Effector memory CD4-positive, alpha-beta T cell (primary cell): ENCODE measurements at places on chromosomes 2 and 18.

DNA sequence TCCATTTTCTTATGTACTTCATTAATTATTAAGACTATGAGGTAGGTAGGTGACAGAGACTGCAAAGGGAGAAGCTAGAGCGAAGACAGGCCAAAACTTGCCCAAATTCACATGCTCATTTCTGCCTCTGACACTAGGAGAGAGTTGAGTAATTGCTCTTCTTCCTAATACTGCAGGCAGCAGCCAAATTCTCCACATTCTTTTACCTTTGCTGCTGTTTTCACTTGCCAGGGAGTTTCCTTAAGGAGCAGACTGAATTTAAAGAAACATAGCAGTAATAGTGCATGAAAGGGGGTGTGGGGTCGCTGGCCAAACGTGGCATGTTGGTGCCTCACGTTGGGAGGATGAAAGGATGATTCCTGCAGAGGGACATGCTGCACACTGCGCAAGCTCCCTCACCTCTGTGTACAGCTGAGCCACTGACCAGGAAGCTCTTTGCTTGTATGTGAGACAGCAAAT lies 12.3 kb downstream of the CRIM1 start:
- no peak for DNase-seq

DNA sequence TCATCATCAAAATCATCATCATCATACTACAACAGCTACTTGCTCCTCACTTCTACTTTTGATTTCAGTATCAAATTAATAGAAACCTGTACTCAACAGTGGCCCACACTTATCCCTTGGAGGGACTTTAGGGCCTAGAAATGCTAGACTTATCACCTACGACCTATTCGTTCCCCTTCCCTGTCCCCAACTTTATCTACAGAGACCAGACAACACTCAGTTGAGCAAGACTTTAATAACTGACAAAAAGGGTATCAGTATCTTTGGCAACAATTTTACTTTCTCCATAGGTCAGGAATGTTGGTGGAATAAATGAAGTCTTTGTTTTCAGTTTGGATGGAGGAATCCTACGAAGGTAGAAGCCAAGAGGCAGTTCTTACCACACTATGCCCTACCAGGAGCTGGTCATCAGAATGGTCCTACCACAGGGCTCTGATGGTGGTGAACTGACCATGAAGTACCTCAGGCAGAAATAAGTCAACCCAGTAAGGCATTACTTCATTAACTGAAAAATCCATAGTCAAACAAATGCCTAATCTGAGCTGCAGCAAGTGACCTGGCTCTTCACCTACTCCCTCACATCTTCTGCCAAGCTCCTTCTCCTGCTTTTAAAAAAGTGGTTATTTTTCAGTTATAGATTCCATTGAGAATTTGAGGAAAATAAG lies 26.6 kb downstream of the MBD2 start:
- no peak for DNase-seq

DNA sequence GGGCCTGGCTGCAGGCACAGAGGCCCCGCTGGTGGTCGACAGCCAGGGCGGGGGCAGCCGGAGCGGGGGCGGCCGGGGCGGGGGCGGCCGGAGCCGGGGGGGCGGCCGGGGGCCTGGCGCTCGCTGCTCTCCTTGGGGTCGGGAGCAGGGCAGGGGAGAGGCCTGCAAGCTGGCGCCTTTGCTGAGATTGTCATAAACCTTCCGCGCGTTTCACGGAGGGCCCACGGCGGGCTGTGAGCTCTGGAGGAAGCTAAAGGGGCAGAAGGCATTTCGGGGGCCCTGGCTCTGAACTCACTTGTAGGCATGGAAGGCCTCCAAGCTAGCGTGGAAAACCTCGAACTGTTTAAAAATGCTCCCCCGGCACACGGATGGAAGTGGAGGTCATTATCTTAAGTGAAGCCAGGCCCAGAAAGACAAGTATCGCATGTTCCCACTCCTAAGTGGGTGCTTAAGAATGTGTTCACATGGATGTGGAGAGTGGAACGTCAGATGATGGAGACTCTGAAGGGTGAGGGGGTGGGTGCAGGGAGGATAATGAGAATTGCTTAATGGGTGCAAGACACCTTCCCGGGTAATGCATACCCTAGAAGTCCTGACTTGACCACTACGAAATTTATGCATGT lies 629 bp downstream of the PRELID3A start:
- DNase-seq = no peak

DNA sequence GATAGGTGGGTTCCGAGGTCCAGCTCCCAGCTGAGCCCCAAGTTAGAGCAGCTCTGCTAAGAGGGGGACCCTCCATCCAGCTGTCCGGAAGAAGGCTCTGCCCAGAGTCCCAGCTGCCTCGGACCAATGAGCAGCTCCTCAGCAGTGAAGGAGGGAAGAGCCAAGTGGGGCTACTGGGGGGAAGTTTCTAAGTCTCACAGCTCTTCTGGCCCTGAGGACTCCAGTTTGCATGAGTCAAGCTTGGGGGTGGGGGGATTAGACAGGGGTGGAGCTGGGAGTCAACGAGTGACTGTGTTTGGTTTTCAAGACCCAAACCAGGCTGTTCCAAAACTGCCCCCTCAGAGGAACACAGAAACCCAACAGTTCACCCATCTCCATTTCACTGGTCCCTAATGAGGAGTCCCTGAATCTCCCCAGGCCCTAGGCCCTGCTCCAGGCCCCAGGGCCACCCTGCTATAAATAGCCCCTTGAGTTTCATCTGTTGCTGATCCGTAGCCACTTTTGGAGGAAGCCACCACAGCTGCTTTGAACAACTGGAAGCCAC lies 100.9 kb downstream of the TNS1 start:
- DNase-seq = no peak

DNA sequence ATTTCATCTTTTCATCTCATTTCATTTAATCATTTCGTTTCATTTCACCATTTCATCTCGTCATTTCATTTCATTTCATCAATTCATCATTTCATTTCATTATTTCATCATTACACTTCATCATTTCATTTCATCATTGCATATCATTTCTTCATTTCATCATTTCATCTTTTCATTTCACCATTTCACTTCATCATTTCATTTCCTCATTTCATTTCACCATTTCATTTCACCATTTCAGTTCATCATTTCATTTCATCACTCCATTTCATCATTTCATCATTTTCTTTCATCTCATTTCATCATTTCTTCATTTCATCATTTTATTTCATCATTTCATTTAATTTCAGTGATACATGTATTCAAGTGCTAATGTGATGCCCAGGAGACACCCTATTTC lies 127.1 kb downstream of the ANKRD30BL start:
- DNase-seq = no peak

DNA sequence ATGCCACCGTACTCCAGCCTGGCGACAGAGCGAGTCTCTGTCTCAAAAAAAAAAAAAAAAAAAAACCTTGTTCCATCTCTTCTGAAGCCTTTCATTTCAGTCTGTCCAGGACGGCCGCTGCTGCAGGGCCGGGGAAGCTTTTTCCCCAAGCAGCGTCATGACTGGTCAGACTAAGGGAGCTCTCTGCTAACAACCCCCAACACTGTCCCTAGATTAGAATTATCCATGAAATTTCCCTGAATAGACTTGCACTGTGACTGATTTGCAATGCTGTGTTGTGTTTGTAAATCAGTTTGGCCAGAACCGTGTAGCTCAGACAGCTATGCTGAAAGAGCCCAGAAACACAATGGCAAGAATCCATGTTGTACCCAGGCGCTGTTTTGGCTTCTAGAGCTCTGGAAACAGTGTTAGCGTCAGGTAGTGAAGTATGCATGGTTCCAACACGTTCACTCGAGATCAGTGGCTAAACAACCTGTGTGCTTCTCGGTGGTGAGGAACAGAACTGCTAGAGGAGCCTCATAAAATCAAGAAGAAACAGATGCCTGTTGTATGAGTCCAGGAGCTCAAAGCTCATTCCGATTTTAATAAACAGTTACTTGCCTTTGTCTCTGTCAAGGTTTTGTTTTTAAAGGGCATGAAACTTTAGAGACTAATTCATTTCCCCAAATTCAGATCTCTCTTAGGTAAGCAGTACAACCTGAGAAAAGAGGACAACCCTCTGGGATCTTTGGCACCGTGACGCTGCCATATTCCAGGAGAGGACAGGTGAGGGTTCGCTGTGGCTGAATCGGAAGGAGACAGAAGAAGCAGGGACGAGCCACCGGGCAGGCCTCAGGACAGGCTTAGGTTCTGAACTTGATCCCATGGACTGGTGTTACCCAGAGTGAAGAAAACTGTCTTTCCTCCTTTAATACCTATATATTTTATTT lies 43.5 kb downstream of the GORASP2 start:
- no peak for DNase-seq

DNA sequence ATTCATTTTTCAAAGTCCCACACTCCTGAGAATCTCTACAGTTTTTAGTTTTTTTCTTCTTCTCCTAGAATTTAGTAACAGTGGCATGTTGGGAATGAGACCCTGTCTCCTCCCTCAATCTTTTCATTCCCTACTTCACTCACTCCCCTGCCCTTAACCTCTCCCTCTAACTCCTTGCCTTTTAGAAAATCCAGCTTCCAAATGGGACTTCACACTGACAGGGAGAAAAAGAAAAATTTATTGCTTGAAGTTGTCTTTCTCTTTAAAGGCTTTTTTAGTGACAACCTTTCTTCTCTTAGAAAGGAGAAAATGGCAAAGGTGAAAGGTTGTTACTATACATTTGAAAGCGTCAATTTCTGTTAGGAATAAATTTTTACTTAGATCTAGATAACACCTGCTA lies 359.2 kb downstream of the CDH7 start:
- no peak for DNase-seq

- DNase-seq = no peak
Observed at GRCh38 chr2:237482485-237482884, 4.6 kb upstream of the MLPH start.

DNA sequence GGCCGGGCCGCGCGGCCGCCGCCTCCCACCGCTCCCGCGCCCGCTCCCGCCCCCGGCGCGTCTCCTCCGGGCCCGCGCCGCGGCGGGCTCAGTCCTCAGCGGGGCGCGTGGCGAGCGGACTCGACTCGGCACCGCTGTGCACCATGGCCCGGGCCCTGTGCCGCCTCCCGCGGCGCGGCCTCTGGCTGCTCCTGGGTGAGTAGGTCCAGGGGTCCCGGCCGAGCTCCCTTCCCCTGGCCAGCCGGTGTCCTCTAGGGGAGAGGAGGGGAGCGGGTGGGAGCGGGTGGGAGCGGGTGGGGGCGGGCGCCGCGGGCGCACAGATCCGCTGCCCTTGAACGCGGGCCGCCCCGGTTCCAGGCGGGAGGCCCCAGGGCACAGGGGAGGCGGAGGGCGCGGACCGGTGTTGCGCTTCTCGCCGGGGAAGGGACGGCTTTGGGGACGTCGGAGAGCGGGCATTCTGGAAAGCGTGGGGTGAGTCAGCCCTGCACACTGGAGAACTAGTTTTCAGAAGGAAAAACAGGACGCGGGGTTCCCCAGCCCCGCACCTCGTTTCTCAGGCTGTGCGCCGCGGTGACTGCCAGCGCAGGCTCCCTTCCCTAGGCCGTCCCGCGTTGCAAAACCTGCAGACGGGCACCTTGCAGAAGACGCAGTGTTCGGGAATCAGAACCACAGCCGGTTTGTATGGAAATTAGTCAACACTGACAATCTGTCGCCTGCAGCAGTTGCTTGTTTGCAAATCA lies at the start of gene RAMP1:
RAMP1 (plus strand) TSS at position 91 of the 740 bp plus-strand sequence; CDS start at position 144, 53 bp downstream.
- DNase-seq = no peak

- DNase-seq = no peak
Observed at GRCh38 chr2:130737592-130737991, 8.7 kb downstream of the GPR148 start.

DNA sequence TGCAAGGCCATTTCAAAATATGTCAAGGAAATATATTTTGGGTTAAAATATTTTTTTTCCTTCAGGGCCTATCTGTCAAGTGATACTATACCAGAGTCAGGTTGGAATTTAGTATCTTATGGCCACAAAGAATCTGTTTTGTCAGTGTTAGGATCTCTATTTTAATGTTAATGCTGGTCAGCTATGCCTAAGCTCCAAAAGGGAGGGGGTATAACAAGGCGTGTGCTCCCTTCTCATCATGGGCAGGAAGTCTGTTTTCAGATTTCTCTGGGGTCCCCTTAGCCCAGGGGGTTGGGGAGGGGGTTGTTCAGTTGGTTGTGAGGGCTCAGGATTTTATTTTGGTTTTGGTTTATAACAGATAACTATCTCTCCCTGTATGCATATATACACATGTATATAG lies 126.4 kb downstream of the TMEM163 start:
- no peak for DNase-seq

DNA sequence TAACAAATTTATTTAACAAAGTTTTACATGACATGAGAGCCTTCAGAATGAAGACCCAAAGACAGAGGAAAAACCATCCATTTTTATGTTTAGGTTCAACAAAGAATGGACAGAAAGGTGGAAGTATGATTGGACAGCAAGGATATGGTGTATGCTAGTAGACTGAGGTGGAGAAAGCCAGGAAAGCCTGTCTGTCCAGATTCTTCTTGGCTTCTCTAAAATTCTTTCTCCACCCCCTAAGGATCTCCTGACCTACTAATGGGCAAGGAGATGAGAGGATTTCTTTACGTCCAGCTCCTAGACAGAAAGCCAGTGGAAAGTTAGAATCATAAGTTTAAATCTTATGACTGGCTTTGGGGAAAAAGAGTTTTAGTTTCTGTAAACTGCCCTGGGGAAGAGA lies 3.0 kb downstream of the ATIC start:
- DNase-seq = no peak

GRCh38 chr2:193935114-193935513 lies 1721.9 kb upstream of the SLC39A10 start:
- no peak for DNase-seq

DNA sequence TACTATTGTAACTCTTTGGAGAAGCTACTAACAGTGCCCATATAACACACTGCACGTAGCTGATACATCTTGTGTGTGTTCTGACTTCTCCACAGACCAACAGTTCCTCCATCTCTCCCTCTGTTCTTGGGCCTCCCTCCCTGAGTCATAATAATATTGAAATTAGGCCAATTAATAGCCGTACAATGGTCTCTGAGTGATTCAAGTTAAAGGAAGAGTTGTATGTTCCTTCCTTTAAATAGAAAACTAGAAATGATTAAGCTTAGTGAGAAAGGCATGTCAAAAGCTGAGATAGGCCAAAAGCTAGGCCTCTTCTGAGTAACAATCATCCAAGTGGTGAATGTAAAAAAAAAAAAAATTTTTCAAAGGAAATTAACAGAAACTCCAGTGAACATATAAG lies 828.4 kb upstream of the CHAC2 start:
- no peak for DNase-seq

DNA sequence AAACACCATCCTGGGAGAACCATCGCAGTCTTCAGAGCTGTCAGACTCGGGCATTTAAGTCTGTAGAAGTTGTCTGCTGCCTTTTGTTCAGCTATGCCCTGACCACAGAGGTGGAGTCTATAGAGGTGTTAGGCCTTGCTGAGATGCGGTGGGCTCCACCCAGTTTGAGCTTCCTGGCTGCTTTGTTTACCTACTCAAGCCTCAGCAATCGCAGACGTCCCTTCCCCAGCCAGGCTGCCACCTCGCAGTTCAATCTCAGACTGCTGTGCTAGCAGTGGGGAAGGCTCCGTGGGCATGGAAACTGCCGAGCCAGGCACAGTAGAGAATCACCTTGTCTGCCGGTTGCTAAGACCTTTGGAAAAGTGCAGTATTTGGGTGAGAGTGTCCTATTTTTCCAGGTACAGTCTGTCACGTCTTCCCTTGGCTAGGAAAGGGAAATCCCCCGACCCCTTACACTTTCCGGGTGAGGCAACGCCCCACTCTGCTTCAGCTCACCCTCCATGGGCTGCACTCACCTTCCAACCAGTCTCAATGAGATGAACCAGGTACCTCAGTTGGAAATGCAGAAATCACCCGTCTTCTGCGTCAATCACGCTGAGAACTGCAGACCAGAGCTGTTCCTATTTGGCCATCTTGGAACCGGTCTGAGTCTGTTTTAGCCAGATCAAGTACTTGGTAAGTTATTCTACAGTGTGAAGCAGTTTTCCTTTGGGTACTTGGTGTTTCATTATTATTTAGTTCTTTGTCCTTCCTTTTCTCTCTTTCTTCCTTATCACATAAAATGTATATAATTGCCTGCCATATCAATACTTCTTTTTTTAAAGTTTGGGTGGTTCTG lies 71.5 kb downstream of the CDC42EP3 start:
- peak; percentile 80 for DNase-seq
